ENCODE measurements at places on chromosomes 12 and 14.

DNA sequence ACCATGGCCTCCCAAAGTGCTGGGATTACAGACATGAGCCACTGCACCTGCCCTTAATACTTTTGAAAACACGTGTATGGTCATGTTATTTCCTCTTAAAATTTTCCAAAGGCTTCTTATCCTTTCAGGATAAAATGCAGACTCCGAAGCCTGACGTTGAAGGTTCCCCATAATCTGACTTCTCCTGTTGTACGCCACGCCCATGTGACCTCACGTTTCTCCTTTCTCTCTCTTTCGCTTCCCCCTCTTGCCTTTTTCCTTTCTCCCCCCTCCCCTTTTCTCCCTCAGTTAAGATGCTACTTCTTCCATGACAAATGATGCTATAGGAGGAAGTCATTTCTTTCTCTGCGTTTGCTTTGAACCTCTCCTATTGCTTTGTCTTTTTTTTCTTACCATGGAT is 266.0 kb downstream of the FBXL14 start:
- no peak for DNase-seq

DNA sequence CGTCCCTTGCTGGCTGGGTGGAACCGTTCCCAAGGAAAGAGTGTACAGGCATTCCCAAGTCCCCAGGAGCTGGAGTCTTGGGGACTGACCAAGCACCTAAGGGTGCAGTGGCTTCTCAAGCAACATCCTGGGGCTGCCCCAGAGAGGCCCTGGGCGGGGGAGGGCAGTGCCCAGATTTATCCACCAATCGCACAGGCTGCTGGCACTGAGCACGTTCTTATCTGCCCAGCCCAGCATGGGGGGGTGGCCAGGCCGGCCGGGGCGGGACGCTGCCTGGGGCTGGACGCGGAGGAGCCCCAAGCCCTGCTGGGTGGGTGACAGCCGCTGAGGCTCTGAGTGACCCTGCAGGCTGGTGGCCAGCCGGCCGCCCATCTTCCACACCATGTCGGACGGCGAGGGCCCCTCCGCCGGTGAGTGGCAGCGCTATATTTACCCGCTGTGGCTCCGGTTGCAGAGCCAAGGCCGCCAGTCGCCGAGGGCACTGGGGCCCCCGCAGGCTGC is 53.4 kb downstream of the CYP46A1 start:
- no peak for DNase-seq

DNA sequence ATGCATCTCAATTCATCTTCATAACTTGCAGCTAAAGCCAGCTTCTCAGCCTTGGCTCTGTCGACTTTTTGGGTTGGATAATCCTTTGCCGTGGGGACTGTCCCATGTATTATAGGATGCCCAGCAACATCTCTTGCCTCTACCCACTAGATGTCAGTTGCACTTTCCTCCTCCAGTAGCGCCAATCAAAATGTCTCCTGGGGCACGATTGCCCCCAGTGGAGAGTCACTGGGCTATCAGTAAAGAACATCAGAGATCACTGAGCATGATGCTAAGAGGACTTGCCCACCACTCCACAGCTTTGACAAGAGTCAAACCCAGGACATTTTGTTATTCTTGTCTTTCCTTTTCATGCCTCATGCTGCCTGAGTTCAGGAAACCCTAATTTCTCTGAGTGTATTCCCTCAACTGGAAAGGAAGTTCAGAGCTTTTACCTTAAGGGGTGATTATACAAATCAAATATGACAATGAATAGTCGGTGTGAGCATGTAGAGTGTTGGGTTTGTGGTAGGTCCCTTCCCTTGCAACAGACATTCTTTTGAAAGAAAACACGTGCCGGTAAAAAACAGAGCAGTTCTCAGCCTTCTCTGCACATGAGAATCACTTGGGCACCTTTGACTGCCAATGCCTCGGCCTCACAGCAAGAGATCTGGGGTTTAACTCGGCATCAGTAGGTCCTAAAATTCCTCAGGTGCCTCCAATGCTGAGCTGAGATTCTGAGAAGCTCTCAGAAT is 980.6 kb downstream of the VRK1 start:
- no peak for DNase-seq

DNA sequence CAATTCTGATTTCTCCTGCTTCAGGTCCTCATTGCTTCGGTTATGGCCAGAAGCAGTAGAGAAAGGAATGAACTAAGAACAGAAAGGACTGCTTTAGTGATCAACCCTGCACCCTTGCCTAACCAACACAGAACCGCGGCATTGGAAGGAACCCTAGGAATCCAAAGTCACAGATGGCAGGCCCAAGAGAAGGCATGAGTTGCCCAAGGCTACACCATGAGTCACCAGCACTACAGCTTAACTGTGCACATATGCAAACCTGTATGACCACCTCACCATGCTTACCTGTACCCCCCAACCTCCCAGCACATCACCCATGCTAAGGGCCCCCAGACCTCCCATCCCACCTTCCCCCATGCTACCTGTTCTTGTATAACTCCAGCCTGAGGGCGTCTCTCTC is 25.9 kb upstream of the BLTP3B start:
- no peak for DNase-seq

DNA sequence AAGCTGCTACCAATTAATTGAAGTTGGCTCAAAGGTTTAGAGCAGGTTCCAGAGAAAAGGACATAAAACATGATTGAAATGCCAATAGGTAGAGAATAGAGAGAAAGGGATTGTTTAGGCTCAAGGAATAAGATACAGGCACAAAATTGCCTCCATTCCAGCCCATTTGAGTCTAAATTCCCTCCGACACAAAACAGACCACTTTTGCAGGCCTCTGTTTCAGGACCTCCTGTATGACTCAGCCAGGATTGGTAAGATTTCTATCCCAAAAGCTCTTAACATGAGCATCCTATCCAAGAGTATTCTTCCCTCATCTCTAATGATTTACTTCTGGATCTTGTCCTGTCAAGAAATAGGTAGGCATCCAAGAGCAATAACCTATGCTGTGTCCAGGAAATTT is 123.5 kb downstream of the STAB2 start:
- no peak for DNase-seq

- no peak for DNase-seq
Measured at GRCh38 chr12:70721216-70721615, 84.0 kb upstream of the PTPRB start.

DNA sequence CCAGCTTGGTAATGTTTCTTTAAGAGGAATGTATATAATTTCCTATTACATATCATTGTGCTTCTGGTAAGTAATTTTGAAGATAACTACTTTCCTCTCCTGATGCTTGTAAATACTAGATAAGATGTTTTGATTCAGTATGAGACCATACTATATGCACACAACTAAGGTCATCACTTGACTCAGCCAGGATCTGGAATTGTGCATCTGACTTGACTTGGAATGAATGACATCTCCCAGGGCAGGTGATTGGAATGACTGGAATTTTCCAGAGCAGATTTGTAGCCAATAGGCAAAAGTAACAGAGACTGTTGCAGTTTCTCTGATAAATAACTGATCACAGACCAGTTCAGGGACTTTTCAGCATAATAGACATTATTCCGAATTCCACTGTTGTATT is 11.1 kb downstream of the BEST3 start:
- DNase-seq: no peak

GRCh38 chr12:857611-858010 is 91.9 kb downstream of the RAD52 start:
- no peak for DNase-seq

DNA sequence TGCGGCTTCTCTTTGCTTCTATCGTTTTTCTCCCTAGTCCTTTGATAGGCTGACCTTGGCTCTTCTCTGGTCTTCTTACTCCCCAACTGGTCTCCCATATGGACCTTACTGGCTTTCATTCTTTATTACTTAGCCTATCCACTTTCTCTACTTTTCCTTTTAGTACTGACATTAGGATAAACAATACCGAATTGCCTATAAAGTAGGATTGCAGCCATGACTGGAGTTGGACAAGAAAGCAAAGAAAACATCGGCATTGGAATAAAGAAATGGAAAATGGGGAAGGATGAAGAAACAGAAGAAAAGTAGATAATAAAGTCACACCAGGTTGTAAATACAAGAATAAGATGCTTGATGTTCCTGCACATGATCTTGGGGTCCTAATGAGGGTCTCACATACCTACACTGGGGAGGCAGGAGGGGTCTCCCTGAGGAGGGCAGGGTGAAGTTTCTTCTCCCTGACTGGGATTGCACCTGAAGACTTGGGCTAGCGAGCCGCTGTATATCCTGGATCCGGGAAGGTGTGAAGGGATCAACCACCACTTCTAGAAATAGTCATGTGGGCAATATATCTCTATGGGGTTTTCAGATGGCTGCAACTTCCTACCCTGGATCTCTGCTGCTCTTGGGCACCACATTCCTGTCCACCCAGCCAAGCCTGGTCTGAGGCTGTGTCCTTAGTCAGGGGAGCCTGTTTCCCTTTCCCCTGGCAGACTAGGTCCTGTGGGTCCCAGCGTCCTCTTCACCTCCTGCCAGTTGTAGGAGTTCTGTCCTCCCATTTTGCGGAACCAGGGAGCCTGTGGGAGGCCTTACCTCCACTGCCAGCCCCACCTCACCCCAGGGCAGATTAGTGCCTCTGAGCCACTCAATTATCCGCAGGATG is 13.1 kb downstream of the NKX2-1 start:
- no peak for DNase-seq

GRCh38 chr14:99546234-99546879 is 57.6 kb downstream of the CCDC85C start:
- DNase-seq: no peak

DNA sequence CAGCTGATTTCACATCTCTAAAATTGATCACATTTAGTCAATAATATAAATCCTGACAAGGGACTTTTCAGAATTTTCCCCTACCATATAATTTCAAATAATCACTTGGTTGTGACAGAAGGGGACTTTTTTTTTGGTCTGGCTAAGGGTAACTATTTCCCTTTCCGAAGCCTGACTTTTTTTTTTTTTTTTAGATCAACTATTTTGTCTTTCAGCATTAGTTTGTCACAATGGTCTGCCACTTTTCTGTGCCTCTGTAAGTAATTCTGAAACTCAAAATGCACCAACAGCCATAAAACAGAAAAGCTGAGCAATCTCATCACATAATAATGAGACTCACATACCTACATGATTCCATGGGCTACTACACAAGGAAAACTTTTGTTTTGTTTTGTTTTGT is 266.4 kb downstream of the SSPN start:
- DNase-seq: no peak

DNA sequence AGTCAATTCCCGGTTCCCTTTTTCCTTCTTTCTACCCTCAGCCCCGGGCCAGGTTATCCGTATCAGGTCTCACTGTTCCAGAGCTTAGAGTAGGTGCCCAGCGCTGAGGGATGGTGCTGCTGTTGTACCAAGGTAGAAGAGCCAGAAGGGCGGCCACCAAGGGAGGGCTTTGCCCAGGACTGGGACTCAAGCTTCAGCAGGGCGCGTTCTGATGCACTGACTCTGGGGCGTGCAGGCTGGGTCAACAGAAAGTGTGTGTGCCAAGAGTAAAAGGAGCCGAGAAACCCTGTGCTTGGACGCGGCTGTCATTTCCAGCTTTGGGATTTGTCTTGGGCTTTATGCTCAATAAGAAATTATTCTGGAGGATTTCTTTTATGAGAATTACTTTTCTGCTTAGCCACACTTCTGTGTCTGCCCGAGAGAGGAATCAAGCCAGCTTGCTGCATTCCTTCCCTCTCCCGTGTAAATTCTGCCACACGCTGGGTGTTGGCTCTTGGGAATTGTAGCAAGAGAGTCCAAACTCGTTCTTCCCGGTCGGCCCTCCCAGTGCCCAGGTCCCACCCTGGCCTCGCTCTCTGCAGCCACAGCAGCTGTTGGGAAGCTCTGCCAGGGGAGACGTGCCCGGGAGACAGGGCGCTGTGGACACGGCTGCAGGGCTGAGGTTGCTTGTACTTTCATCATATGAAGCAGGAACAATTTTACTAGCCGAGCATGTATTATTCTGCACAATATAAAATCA is 98.0 kb downstream of the FBXL14 start:
- no peak for DNase-seq

GRCh38 chr14:23306412-23307145 is at the start of gene BCL2L2:
Gene BCL2L2, plus strand, starts transcription at chr14:23306833. Its CDS starts 935 bp downstream, at chr14:23307768.
- no peak for DNase-seq

DNA sequence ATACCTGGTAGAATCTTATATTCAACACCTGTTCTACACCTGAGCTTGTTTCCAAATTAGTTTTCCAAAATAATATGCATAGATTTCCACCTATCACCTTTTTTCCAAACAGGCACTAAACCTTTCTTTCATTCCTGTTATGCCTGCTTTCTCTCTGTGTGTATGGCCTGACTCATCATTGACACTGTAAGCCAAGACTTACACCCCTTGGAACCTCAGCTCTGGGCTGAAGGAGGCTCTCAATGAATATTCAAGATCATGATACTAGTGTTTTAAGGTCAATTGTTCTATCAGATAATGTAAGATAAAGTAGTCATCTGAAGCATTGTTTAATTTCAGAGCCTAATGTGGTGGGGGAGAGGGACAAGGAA is 1193.3 kb downstream of the FLRT2 start:
- no peak for DNase-seq

- DNase-seq: no peak
Measured at GRCh38 chr12:41189395-41190251, 1.5 kb downstream of the PDZRN4 start.

DNA sequence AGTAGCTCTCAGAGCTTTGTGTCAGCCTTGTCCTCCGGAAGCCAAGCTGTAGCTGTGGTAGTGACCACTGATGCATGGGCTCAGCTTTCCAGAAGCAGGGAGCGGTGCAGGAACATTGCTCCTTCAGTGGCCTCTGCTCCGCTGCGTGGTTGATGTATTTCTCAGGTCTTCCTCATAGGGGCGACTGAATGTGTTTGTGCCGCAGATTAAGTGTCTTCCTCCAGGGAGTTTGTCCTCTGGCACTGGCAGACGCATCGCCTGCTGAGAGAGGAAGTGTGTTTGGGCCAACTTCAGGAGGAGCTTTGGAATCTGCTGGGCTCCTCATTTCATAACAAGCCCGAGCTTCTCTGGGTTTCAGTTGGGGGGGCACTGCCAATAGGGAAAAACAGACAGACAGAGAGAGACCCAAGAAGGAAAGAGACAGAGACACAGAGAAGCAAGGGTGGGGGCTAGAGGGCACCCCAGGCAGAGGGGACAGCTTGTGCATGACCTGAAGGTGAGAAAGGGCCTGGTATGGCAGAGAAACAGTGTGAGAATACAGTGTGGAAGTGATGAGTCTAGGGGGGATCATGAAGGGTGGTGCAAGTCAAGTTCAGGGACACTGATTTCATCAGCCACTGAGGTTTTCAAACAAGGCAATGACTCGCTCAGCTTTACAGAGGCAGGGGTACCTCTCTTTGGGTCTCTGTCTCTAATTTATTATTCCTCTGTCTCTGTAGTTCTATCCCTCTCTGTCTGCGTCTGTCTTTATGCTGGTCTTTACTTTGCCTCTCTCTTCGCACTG is 69.4 kb upstream of the PRIMA1 start:
- DNase-seq: no peak

All from stimulated activated CD8-positive, alpha-beta memory T cell treated with anti-CD3 and anti-CD28 coated beads, Interleukin-7, amount 100 ng/mL, for 1 hour (primary cell).